ENCODE measurements at places on chromosomes 6 and 20.

- no peak for DNase-seq
Measured at GRCh38 chr6:83051377-83052172, 14.1 kb downstream of the UBE3D start.

GRCh38 chr20:23232219-23232581, 118.4 kb upstream of the NXT1 start:
- no peak for DNase-seq

GRCh38 chr6:147132889-147133288, 71.3 kb upstream of the STXBP5 start:
- no peak for DNase-seq

GRCh38 chr6:35745509-35745908, 8.7 kb downstream of the ARMC12 start:
- DNase-seq: no peak

DNA sequence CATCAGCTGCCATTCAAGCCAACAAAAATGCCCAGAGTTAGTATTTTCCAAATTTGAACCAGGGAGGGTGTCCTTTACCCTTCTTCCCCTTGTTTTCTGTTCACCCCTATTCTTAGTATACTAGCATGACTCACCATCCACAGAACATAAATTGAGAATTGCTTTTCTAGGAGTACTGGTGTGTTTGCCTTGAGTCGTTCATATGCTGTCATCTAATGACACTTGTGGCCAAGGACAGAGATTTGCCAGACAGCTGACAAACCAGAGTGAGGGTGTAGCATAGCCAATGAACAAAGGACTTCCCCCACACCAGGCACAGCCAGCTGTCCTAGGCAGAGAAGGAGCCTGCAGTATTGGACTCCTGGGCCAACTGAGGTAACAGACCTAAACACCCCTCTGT, 62.2 kb downstream of the FILIP1 start:
- no peak for DNase-seq

GRCh38 chr6:79808921-79809320, 138.4 kb downstream of the ELOVL4 start:
- DNase-seq: no peak

- no peak for DNase-seq
Measured at GRCh38 chr20:57948180-57948955, 238.6 kb upstream of the PMEPA1 start.

GRCh38 chr20:6269168-6269873, 146.5 kb upstream of the FERMT1 start:
- no peak for DNase-seq

DNA sequence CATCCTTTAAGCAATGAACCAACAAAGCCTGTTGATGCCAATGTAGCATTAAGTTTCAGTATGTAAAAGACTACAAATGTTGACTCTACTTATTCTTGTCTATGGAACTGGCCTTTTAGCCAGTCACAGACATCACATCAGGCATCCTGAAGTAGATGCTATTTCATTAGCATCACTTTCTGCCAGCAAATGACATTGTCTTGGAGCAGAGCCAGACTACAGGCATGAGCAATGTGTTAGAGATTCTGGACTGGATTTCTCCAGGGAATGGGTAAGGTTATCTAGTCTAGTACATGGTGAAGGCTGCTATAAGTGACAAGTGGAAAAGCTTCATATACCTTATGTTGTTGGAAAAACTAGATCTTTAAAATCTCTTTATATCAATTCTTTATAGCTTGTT, 142.9 kb downstream of the ADGRB3 start:
- DNase-seq: no peak

- DNase-seq: no peak
Measured at GRCh38 chr6:168632694-168633093, 191.7 kb downstream of the SMOC2 start.

GRCh38 chr20:49790077-49790798, 22.4 kb upstream of the SLC9A8 start:
- DNase-seq: no peak

DNA sequence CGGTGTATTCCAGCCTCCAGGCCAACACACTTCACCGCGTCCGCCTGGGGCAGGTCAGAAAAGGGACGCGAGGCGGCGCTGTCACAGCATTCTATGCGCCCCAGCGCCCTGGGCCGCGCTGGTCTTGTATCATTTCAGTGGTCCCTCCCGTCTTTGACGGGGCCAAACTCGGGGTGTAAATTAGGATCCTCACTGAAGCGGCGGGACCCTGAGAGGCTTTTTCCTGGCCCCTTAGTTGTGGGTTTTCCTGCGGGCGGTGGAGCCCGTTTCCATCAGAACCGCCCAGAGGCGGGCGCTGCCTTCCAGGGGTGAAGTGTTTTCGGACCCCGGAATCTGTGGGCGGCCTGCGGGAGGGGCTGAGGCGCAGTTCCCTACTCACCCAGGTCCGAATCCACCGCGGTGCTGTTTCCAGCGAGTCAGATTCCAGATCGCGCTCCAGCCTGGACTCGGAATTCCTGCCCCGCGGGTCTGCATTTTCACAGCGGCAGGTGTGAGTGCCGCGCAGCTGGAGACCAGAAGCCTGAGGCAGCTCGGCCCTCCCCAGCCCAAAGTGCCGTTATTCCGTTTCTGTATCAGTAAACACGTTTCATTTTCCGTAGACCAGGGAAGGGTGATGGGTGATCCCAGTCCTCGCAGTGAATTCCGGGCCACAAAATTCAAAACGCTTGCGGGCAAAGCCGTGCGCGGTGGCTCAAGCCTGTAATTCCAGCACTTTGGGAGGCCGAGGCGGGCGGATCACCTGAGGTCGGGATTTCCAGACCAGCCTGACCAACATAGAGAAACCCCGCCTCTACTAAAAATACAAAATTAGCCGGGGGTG, 3.9 kb upstream of the MICB start:
- DNase-seq: peak; percentile 73

GRCh38 chr6:45746046-45746445, 269.6 kb downstream of the CLIC5 start:
- DNase-seq: no peak

GRCh38 chr6:6823030-6823429, 234.5 kb downstream of the LY86 start:
- DNase-seq: no peak

DNA sequence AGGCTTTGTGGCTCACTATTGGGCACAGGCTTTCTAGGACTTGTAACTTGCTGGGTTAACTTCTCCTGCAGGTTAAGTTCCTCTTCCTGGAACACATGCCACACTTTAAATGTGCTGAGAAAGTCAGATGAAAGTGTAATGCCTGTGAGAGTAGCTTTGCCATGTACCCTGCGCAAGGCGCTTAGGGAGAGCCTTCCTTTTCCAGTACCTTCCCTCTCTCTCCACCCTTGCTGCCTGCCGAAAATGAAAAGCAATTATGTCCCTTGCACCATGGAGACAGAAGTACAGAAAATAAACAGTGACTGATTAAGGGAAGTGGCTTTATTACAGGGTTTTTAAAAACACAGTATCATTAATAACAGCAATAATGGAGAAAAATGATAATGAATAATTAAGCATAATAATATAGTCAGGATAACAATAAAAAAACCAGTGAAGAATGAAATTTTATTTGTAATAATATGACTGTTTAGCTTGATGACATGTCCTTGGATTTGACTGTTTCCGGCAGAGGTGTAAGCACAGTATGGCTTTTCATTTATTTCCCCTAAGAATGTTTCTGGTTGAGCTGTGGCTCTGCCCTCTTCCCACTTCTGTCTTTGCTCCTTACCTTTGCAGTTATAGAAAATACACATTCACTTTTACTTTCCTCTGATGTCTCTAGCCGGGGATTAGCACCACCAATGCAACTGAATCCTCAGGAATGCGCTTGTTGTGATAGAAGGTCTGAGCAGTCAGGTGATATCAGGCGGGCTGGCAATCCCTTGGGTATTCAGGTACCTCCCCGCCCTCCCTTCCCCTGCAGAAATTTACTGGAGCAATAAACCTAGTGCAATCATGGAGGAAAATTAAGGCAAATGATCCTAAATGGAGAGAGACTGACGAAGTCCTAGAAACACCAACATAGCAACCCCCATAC, 472.3 kb upstream of the CITED2 start:
- DNase-seq: no peak

DNA sequence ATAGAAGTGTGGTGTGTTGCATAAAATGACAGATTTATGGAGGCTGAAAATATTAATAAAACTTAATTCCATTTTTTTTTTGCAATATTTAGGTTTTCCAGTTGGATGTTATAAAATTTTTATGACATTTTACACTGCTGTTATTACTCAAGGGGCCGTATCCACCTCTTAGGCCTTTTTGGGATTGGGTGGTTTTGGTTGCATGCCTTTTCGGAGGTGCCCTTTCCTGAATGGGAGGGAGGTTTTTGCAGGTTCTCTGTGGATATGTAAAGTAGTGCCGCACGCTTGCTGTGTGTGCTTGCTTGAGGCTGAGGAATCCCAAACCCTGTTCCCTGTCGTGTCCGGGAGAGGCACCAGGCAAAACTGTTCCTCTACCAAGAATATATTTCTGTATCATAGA, 6.8 kb downstream of the ARID1B start:
- DNase-seq: no peak

GRCh38 chr20:56893226-56893917, 264.3 kb downstream of the TFAP2C start:
- no peak for DNase-seq

- no peak for DNase-seq
Measured at GRCh38 chr20:59006864-59007664, at the start of gene CTSZ. TSS of gene CTSZ (minus strand) at chr20:59007254. CDS start at chr20:59007128, 126 bp downstream.

GRCh38 chr6:40442591-40442990, 144.6 kb downstream of the LRFN2 start:
- DNase-seq: no peak

- DNase-seq: no peak
Measured at GRCh38 chr6:75290136-75290945, 5.7 kb upstream of the TMEM30A start.

GRCh38 chr20:63538204-63539091, 1.3 kb upstream of the PTK6 start:
- peak; percentile 92 for DNase-seq

DNA sequence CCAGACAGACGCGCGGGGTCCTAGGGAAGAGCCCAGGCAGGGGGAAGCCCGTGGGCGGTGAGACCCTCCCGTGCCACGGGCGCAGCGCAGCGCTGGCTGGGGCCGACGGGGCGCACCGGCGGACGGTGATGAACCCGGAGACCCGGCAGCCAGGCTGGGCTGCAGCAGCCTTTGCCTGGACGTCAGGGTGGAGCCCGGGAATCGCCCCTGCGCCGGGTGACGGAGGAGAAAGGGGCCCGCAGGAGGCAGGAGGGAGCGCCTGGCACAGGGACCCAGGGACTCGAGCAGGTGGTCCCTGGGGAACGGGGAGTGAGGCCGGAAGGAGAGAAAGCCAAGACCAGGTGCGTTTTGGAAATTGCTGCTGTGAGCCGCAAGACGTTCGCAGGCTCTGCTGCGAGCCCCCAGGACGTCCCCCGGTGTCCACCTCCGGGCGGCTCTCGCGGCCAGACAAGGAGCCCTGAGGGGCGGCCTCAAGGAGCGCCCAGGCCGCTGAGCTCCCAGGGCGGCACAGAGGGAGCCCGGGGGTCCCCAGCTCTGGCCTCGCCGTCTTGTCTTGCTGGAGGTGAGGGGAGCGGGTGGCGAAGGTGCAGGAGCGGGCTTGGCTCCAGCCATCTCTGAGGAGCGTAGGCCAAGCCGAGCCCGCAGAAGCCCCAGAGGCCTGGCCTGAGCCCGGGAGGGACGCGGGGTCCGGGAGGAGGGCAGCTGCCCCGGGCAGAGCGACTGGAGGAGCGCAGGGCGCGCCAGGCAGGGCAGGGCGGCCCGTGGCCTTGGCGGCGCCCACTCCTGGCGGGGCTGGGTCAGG, 191.2 kb upstream of the PDE10A start:
- no peak for DNase-seq

GRCh38 chr6:37556881-37557644, 57.4 kb upstream of the CCDC167 start:
- no peak for DNase-seq

GRCh38 chr6:81876971-81877370, 124.5 kb upstream of the TENT5A start:
- DNase-seq: no peak

GRCh38 chr6:166245148-166245547, 63.0 kb downstream of the PRR18 start:
- no peak for DNase-seq

GRCh38 chr6:168160506-168161370, 81.7 kb upstream of the FRMD1 start:
- no peak for DNase-seq

DNA sequence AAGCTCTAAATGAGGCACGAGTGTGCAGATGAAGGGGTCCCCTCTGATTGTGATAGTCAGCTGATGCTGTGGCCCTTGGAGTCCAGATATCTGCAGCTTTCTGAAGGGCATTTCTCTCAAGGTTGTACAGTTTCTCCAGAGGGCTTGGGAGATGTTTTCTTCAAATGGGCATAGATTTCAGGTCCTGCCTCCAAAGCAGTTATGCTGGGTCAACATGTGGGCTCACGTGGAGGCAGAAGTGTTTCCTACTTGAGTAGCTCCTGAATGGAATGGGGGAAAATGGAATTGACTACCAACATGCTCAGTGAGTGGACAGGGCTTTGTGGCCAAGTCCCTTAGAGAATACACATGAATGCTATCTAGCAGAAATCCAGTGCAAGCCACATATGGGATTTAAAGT, 360.7 kb downstream of the SAMD5 start:
- DNase-seq: no peak

Measured in prostate gland (tissue), 2 donors.